ENCODE measurements at places on chromosomes 6 and 20. TPM values are rescaled to one million over a fixed set of nuclear protein-coding genes. Genes with fewer than 3 reads are reported as not detected.

The BPIFB2 gene
- total RNA-seq: not detected

The KIF25 gene
- not detected for total RNA-seq

The CRIP3 gene
- total RNA-seq: not detected

The TRIM31 gene
- total RNA-seq: not detected

The TGM2 gene
- total RNA-seq: 325 TPM

The AP5S1 gene
- 10.7 TPM for total RNA-seq

The CCN2 gene
- 425 TPM for total RNA-seq

The THBS2 gene
- total RNA-seq: 3.6 TPM

The FAM162B gene
- 0.30 TPM for total RNA-seq

The TMEM244 gene
- not detected for total RNA-seq

The PM20D2 gene
- total RNA-seq: 7.8 TPM

The CST5 gene
- total RNA-seq: not detected

The GABRR2 gene
- total RNA-seq: not detected

The NCOA7 gene
- total RNA-seq: 61.1 TPM

The GPR63 gene
- total RNA-seq: not detected

The PBOV1 gene
- not detected for total RNA-seq

The ZBP1 gene
- not detected for total RNA-seq

The TOP1 gene
- 23.4 TPM for total RNA-seq

The RIPK1 gene
- total RNA-seq: 22.5 TPM

The SEL1L2 gene
- total RNA-seq: not detected

The LY6G6C gene
- total RNA-seq: not detected

The MUC22 gene
- total RNA-seq: not detected

The TPX2 gene
- 58.2 TPM for total RNA-seq

The SLC22A7 gene
- total RNA-seq: not detected

The EDN1 gene
- total RNA-seq: 229 TPM

The BMP2 gene
- total RNA-seq: 15.6 TPM

The HLA-DMB gene
- total RNA-seq: 2.3 TPM

The EIF2S2 gene
- 165 TPM for total RNA-seq

The OR2H1 gene
- not detected for total RNA-seq

The CALHM5 gene
- 11.4 TPM for total RNA-seq

The SLC2A4RG gene
- 9.1 TPM for total RNA-seq

The SLC24A3 gene
- total RNA-seq: not detected

The MUC21 gene
- total RNA-seq: not detected

The MAK gene
- not detected for total RNA-seq

The INSM1 gene
- total RNA-seq: not detected

The OR2B6 gene
- total RNA-seq: not detected

The MYB gene
- total RNA-seq: not detected

The TRIM10 gene
- total RNA-seq: not detected

The MCM8 gene
- total RNA-seq: 17.0 TPM

The BICRAL gene
- 2.3 TPM for total RNA-seq

The KCNQ5 gene
- total RNA-seq: not detected

The ZNF831 gene
- total RNA-seq: not detected

The PDYN gene
- total RNA-seq: not detected

The TFEB gene
- 4.0 TPM for total RNA-seq

The NXT1 gene
- 55.9 TPM for total RNA-seq

All from epithelial cell of umbilical artery (primary cell).